ENCODE measurements at places on chromosomes 11 and 22.
A peak's percentile ranks its signal among the peaks of the same experiment; 100 is the strongest.

GRCh38 chr11:129324533-129325175 lies 51.0 kb upstream of the BARX2 start:
- no peaks in the 10 kb centered on the region for H3K27me3 ChIP-seq
- H3K4me1 ChIP-seq: peaks cover 27% of the 10 kb centered on the region
- no peak overlapping the region for H3K4me3 ChIP-seq
- H3K36me3 ChIP-seq: no peaks in the 10 kb centered on the region
- H3K27ac ChIP-seq: peak overlapping the region; percentile 34
- no peak for DNase-seq

GRCh38 chr22:25060522-25061071 lies 108.1 kb downstream of the KIAA1671 start:
- DNase-seq: no peak
- H3K27ac ChIP-seq: no peak overlapping the region
- H3K4me3 ChIP-seq: no peak overlapping the region

GRCh38 chr11:72079819-72080325 lies 470 bp downstream of the NUMA1 start:
- peaks cover 41% of the 10 kb centered on the region for H3K4me1 ChIP-seq
- H3K27ac ChIP-seq: peak overlapping the region; percentile 50
- peak overlapping the region; percentile 92 for H3K4me3 ChIP-seq
- no peak for DNase-seq
- no peaks in the 10 kb centered on the region for H3K27me3 ChIP-seq
- H3K36me3 ChIP-seq: 0 out of 2 replicates have a peak, but pooled peaks cover 4% of the 10 kb centered on the region

- peaks cover 7% of the 10 kb centered on the region for H3K4me1 ChIP-seq
- no peak overlapping the region for H3K27ac ChIP-seq
- H3K36me3 ChIP-seq: no peaks in the 10 kb centered on the region
- H3K4me3 ChIP-seq: no peak overlapping the region
- no peak for DNase-seq
Measured at GRCh38 chr11:44589301-44589700, 23.8 kb downstream of the CD82 start.

DNA sequence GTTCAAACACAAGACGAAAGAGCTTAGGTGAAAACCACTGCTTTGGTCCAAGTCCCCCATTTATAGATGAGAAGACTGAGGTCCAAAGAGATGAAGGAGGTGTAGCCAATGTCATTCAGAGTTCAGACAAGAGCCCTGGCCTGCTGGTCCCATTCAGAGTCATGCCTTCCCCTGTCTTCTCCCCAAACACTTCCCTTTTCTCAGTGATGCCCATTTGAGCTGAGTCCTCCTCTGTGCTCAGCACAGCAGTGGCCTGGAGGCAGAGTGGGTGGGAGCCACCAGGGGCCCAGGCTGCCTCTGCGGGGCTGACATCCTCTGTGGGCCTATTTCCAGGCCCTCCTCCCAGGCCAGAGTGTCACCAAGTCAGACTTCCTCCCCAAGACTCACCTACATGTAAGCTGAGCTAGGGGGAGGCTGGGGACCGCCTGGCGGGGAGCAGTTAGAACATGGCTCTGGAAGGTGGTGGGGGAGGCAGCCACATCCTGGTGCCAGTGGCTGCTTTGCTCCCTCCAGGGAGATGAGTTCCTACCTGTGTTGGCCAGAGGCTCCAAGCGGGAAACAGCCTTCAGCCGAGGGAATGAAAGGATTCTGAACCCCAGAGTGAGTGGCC lies 22.4 kb upstream of the LRRC10B start:
- peak overlapping the region; percentile 88 for H3K27ac ChIP-seq
- peaks cover 72% of the 10 kb centered on the region for H3K4me1 ChIP-seq
- no peak for DNase-seq

GRCh38 chr22:49853981-49854831 lies 562 bp downstream of the ZBED4 start:
- H3K27ac ChIP-seq: peak overlapping the region; percentile 18
- no peaks in the 10 kb centered on the region for H3K36me3 ChIP-seq
- DNase-seq: peak; percentile 32
- no peaks in the 10 kb centered on the region for H3K27me3 ChIP-seq

- H3K4me1 ChIP-seq: peaks cover 32% of the 10 kb centered on the region
- 0 out of 2 replicates have a peak overlapping the region, but pooled peaks have one; percentile 85 for H3K27ac ChIP-seq
- no peak for DNase-seq
- H3K27me3 ChIP-seq: no peaks in the 10 kb centered on the region
- H3K36me3 ChIP-seq: peaks cover 42% of the 10 kb centered on the region
Measured at GRCh38 chr11:59176330-59176729, 4.4 kb downstream of the DTX4 start.

- no peak overlapping the region for H3K27ac ChIP-seq
- H3K27me3 ChIP-seq: no peaks in the 10 kb centered on the region
- no peaks in the 10 kb centered on the region for H3K4me1 ChIP-seq
- no peak for DNase-seq
- no peak overlapping the region for H3K4me3 ChIP-seq
Measured at GRCh38 chr11:72920001-72920400, 105.8 kb downstream of the ATG16L2 start.

DNA sequence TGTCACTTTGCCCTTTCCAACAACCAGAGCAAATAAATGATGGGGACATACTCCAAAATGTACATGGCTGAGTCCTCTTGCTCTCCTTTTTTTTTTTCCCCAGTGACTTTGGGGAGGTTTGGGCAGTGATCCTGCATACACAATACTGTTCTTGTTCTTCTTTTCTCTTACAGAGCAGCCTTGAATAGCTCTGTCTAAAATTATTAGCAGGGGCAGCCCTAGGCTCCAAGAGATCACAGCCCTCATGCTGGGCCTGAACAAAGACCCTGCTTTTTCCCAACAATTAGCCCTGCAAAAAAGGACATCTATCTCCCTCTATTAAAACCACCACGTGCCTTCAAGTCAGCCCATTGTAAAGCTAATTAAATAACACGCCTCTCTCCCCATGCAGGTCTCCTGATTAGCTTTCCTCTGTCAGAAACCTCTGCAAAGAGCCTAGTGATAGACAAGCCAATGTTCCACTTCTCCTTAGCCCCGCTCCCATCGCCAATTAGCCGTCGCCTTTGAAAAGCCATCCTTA lies 54.7 kb downstream of the ETS1 start:
- no peak overlapping the region for H3K4me3 ChIP-seq
- no peak for DNase-seq
- H3K36me3 ChIP-seq: no peaks in the 10 kb centered on the region
- H3K27me3 ChIP-seq: no peaks in the 10 kb centered on the region

GRCh38 chr22:36940676-36941075 lies 27.2 kb downstream of the CSF2RB start:
- H3K36me3 ChIP-seq: no peaks in the 10 kb centered on the region
- H3K4me1 ChIP-seq: no peaks in the 10 kb centered on the region
- H3K27me3 ChIP-seq: no peaks in the 10 kb centered on the region
- no peak overlapping the region for H3K27ac ChIP-seq

DNA sequence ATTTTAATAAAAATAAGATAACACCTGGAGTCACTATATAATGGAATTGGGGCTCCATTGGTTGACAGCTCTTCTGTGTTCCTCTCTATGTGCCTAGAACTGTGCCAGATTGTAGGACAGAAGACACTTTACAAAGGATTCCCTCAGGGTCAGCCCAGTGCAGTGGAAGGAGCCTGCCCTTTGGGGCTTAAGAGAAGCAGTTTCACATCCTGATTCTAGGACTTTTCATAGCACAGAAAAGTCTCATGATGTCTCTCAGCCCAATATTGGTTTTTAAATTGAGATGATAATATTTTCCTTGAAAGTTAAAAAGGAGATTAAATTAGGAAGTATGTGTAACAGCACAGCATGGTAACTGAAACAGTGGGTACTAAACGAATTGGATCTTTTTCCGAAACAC lies 7.1 kb downstream of the PLAAT4 start:
- no peaks in the 10 kb centered on the region for H3K27me3 ChIP-seq
- no peak overlapping the region for H3K27ac ChIP-seq
- no peaks in the 10 kb centered on the region for H3K4me1 ChIP-seq

GRCh38 chr11:122405547-122406341 lies 249.8 kb upstream of the UBASH3B start:
- H3K4me1 ChIP-seq: no peaks in the 10 kb centered on the region
- H3K27ac ChIP-seq: no peak overlapping the region
- no peak for DNase-seq

DNA sequence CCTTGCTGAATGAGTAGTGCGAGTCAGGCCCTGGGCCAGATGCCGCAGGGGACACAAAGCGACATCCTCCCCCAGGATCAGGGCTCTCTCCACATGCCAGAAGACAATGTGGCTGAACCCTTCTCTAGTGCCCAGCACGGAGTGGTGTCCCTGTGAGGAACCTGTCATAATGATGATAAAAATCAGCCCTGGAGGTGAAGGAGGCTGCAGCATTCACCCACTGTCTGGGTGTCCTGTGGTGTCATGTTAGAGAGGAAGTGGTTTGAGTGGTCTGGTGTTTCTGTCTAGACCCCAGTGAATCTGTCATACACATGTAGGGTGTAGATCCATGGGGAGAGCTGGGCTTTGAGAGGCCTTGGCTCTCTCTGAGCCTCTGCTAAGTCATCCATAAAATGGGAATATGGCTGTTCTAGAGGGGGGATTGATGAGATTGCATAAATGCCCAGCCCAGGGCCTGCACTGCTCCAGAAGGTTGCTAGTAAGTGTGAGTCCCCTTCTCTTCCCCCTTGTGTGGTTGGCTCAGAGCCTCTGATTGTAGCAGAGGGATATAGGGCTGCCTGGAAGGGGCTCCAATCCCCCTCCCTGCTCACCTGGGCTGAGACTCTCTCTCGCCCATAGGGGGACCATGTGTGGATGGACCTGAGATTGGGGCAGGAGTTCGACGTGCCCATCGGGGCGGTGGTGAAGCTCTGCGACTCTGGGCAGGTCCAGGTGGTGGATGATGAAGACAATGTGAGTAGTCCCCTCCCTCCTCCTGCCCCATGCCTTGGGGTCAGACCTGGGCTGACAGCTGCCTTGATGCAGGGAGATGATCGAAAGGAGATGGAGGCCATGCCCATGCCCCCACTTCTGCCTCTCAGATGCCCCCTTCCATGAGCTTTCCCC lies 14.3 kb downstream of the MYO7A start:
- no peak overlapping the region for H3K27ac ChIP-seq
- peaks cover 24% of the 10 kb centered on the region for H3K27me3 ChIP-seq
- H3K36me3 ChIP-seq: no peaks in the 10 kb centered on the region
- no peaks in the 10 kb centered on the region for H3K4me1 ChIP-seq
- no peak for DNase-seq

- H3K36me3 ChIP-seq: no peaks in the 10 kb centered on the region
- DNase-seq: no peak
- H3K4me3 ChIP-seq: no peak overlapping the region
- H3K27ac ChIP-seq: no peak overlapping the region
- H3K27me3 ChIP-seq: no peaks in the 10 kb centered on the region
Measured at GRCh38 chr11:61886643-61887042, 4.7 kb downstream of the FADS3 start.

DNA sequence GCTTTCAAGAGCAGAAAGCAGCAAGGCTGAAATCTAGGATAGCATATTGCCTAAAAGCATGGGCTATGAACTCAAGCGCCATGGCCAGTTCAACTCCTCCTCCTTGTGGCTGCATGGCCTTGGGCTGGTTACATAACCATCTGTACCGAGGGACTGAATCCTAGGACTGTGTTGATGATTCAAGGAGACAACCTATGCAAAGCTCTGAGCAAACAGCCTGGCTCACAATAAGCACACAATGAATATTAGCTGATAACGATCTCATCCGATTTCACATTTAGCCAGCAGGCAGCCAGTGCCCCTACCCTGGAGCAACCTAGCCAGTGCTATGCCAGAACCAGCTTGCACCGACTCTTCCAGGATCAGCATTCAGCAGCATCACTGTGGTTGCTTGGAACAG lies 698.4 kb downstream of the TBC1D22A start:
- no peaks in the 10 kb centered on the region for H3K4me1 ChIP-seq
- H3K36me3 ChIP-seq: no peaks in the 10 kb centered on the region
- H3K4me3 ChIP-seq: no peak overlapping the region
- H3K27ac ChIP-seq: no peak overlapping the region
- DNase-seq: no peak
